ENCODE measurements at places on chromosomes 11 and 22.

DNA sequence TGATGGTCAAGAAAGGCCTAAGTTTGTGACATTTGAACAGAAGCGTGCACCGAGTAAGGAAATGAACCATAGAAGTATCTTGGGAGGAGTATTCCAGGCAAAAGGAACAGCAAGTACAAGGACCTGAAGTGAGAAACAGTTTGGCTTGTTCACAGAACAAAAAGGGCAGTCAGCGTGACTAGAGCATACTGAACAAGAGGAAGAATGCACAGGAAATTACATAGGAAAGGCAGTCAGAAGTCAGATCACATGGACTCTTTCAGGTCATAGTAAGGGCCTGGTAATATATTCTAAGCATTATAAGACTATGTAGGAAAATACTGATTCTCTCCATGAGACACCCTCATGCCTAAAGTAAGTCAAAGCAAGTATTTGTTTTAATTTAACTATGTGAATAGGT is 52.3 kb upstream of the GAB2 start:
- DNase-seq = no peak

DNA sequence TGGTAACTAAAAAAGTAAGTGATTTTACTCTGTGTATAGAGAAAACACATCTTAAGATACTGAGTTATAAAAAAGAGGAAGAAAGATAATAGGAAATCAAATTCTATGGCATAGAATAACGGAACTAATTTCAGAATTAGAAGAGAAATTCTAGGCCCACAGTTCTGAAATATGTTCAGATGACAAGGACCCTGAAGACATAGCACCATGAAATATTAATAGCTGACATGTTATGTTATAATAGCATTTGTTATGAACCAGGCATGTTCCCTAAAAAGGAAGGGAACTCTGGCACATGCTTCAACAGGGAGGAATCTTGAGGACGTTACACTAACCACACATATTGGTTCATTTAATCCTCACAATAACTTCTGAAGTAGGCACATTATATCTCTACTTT is 32.7 kb downstream of the PRDM10 start:
- DNase-seq = no peak

DNA sequence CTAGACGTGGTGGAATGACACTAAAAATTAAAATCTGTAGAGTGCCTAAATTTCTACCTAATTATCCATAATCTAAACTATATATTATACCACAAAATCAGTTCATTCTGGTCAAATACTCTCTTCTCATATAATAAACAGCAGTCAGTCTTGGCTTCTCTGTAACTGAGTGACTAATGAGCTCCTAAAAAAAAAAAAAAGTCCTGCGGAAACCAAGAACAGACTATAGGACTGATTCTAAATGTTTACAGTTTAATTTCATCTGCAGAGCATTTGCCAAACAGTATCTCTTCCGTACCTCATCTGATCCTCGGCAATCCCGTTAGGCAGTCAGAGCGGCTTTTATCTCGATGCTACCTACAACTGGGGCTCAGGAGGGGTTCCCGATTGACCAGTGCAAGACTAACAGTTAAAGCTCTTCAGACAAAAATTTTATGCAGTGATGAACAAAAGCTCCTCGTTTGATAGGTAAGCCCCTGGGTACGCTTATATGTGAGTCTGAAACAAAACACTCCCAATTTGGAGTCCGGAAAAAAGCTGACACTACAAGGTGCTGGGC is 686 bp downstream of the KIF18A start:
- no peak for DNase-seq

DNA sequence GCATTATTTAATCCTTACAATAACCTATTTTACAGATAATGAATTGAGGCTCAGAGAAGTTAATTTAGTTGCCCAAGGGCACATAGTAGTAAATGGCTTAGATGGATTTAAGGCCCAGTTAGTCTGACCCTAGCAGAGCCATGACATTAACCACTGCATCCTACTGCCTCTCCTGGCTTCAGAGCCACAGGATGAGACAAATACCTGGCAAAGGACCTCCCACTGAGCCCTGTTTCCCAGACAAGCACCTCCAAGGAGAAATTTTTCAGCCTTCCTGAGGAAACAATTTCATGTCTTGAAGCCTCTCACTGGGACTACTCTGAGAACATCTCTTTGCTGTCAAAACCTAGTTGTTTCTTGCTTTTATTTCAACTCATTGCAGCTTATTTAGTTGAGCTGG is 28.4 kb downstream of the IZUMO1R start:
- no peak for DNase-seq

GRCh38 chr22:20131859-20132685 is 468 bp downstream of the ZDHHC8 start:
- DNase-seq = no peak

DNA sequence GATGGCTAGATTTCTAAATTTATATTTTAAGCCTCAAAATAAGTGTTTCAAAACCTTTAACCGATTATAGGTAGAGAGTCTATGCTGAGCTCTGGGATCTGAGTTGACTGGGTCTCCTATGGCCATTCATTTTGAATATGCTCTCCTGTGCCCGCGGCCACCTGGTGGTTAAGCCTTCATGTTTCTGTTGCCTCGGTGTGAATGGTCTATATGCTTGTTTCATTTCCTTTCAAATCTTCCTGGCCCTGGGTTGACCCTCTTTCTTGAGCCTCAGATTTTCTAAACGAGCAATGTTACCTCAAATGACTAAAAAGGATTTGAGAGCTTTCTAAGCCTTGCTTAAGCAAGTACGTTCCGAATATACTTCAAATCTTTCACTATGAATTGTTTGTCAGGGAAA is 789.4 kb upstream of the KIRREL3 start:
- no peak for DNase-seq

GRCh38 chr11:4699697-4700435 is 2.2 kb upstream of the OR51E2 start:
- no peak for DNase-seq

GRCh38 chr11:113339929-113340589 is 25.7 kb downstream of the TTC12 start:
- DNase-seq = no peak

DNA sequence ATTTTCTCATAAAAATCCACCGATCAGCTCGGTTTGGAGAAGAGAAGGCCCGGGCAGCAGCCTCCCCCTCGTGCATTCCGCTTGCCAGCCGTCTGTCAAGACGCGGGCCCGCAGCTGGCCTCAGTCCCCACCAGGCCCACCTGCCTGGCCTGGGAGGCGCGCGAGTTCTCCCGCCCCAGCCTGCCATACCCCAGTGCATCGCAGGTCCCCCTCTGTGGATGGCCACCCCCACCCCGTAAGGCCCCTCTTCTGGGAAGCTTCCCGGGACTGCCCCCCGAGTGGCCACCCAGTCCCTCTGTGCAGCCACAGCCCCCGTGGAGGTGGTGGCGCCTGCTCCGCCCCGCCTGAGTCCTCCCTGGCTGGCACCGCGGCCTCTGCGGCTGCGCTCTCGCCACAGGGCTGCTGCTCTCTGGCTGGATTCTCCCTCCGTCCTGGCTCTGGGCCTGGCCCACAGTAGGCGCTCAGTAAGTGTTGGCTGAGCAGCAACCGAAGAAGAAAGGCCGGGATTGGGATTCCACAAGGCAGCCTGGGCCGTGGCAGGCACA is 74.0 kb upstream of the TCF20 start:
- DNase-seq = peak; percentile 95

- no peak for DNase-seq
These were observed 427.9 kb upstream of the DDI1 start for GRCh38 chr11:103608566-103608965.

Data from NCI-H446 treated with DMSO at 0.1 percent for 48 hours (cell line).